ENCODE measurements at places on chromosomes 1 and 21.

DNA sequence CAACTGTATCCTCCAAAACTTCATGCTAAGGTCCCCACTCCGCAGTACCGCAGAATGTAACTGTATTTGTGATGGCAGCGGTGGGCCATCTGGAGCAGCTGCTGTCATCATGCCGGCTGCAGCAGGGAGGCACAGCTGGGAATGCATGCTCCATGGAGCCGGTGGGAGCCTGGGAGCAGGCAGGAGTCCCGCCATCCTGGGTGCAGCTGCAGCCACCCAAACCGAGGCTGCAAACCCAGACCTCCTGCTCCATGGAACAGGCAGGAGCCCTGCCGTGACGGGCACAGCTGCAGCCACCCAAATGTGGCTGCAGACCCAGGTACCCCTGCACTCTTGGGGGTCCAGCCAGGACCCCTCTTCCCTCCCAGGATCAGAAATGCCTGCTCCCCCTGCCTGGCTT lies 80.3 kb downstream of the SCMH1 start:
- no peak for DNase-seq

DNA sequence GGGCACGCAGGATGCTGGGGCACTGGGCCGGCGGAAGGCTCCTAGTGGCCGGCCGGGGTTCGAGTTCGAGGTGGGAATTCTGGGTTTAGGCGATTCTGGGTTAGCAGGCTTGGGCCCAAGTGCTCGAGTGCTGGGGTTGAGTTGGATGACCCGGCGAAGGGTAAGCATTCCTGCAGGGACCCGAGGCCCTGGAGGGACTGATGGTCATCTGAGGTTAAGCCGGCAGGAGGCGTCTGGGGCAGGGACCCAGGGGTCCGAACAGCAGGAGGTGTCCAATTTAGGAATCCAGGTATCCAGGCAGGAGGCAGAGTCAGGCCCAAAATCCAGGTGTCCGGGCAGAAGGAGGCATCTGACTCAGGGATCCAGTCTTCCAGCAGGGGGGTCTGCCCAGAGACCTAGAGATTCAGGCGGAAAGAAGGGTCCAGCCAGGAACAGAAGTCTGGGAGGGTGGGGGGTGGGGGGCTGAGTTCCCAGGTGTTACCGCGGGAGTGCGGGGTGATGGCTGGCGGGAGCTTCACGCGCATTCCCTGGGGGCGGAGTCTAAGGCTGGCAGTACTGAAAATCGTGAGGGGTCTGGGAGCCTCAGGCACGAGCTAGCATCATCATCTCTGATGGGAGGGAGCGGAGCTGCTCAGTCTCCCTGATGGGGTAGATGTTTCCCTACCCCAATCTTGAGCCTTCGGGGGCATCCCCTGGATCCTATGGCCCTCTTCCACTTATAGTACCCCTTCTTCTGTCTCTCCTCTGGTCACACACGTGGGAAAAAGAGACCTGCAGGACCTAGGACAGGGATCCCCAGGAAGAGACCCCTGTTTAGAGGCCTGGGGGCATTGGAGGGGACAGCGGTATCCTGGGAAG lies 585 bp downstream of the GPR3 start:
- no peak for DNase-seq

DNA sequence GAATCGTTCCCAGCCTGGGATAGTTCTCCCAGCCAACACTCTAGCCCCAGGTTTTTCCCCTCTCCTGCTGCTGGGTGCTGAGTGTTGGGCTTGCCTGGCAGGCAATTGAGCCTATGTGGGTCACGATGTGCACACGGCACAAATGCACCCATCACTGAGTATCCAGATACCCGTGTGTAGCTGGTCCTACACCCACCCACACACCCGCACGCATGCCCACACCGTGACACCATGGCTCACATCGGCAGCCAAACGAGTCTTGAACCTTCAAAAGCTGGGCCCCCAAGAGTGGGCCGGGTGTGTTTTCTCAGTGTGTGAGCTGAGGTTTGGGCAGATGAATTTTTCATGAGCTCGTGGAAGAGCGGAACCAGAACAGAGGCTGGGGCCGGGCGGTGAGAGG lies 188.5 kb downstream of the GRIK3 start:
- no peak for DNase-seq

DNA sequence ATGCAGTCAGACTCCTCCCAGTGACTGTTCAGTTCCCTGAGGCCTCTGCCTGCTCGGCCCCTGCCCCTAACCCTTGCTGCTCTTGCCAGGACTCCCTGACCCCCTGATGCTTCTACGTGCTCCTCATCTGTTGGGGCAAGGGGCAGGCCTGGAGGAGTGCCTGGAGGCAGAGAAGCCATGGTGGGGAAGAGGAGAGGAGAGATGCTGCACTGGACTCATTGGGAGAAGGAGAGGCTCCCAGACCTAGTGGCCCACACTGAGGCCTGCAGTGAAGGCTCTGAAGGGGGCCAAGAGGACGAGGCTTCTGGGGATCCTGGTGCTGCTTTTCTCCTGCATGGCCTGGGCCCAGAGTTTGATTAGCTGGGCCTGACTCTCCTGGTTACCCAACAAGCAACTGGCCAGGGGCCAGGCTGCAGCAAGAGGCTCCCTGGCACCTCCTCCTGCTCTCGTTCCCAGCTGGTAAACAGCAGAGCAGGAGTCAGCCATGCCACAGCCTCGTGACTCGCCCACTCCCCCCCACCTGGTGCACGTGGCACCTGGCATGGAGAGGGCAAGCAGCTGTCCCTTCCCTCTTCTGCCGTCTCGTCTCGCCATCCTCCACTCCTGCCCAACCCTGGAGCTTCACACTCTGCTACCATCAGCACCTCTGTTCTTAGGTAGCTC lies 847 bp upstream of the RORC start:
- DNase-seq: no peak

GRCh38 chr1:58290685-58291372 lies 255.7 kb downstream of the OMA1 start:
- DNase-seq: no peak

DNA sequence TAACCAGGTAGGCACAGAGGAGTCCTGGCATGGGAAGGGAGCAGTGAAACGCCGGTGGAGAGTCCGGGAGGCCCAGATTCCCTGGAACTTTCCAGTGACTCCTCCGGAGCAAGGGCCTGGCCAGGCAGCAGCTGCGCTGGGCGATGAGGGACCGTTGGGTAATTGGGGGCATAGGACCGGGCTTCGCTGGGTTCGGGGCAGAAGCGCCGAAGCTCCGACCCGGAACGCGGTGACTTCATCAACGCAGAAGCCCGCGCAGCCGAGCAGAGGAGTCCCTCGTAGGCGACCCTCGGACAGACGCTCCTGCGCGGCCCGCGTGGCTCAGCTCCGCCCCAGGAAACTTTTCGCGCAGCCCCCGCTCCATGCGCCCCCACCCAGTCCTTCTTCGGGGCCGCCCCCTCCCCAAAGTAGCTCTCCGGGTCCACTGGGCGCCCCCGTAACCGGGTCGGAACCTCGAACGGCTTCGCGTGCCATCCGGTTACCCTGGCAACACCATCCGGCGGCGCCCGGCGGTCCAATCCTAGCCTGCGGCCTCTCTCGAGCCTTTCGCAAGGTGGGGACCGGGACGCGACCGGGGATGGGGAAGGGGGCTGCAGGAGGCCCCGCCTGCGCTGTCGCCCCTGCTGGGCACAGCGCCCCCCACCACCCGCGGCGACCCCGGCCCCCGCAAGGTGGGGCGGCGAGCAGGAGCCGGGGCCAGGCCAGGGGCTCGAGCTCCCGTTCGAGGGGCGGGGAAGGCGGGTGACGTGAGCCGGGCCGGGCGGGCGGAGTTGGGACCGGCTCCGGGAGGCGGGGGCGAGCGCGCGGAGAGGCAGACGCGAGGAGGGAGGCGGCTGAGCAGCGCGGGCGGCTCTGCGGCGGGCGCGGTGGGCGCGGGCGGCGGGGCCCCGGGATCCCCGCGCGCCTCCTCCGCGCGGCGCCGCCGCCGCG lies at the start of gene AJAP1:
Gene AJAP1 (plus strand): TSS at position 814 of the 930 bp plus-strand sequence. CDS start 817 bp downstream, outside the sequence.
- no peak for DNase-seq

GRCh38 chr21:42263591-42264131 lies 44.7 kb downstream of the ABCG1 start:
- no peak for DNase-seq

DNA sequence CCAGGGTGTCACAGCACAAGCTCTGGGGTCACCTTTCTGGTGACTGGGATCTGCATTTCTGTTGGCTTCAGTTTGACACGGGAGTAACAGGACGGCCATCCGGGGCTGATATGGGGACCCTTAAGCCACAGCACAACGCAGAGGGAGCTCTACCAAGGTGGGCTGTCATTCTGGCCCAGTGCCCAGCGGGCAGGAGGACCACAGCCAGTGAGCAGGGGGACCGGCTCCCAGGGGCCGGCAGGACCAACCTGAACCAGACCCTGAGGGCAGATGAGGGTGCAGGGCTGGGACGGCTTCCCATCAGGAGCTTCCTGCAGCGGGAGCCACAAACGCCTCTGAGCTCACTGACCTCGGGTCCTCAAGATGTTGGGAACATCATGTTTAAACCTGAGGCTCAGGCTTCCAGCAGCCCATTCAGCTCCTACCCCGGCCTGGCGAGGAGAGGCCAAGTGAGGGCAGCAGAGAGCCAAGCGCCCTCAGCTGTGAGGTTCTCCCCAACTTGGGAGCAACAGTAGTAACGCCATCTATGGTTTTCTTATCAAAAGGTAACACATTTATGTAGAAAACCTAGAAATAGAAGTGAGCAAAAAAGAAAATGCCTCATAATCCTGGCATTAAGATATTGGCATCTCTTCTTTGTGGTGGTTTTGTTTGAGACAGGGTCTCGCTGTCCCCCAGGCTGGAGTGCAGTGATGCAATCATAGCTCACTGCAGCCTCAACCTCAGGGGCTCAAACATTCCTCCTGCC lies 26.8 kb downstream of the TMEM201 start:
- peak; percentile 14 for DNase-seq

GRCh38 chr1:39094685-39095084 lies 68.5 kb downstream of the NDUFS5 start:
- DNase-seq: no peak

DNA sequence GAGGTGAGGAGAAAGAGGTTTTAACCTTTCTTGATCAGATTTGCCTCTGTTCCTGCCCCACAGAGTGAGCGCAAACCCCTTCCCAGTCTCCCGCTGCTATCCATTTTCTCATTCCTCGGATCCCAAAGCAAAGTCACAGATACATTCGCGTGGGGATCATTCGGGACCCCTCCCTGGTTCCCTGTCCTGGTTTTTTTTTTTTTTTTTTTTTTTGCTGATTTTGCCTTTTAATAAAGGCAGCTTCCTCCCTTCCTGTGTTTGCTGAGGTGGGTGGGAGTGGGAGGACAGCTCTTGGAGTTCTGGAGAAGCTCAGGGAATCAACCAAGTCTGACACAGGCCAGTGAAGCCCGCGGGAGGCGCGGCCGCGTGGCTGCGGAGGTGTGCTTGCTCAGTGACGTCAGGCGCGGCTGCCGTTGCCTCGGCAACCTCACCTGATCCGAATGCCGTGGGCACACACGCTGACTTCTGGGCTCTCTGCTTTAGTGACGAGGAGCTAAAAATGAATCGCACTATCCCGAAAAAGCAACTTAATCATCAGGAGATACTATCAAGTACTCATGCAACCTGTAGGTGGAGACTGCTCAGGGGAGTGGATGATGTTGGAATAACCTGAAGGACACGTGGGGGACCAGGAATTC lies 106.4 kb downstream of the TBX19 start:
- peak; percentile 58 for DNase-seq

DNA sequence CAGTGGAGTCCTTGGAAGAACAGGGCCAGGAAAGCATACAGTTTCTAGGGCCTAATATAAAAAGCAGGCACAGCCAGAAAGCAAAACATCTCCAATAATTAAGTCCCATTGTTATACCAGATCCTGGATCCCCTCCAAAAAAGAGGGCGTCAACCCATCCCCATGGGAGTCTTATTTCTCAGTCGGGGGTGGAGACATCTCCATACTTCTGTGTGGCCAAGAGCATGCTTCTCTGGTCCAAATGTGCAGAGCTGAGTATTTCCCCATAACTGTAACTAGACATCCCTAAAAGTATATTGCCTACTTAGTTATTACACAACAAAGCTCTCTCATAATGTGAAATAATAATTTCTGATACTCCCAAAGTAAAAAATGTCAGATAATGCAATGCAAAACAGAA lies 104.2 kb upstream of the SOX13 start:
- no peak for DNase-seq

GRCh38 chr1:58854576-58854975 lies 70.7 kb upstream of the JUN start:
- no peak for DNase-seq

- DNase-seq: no peak
Measured at GRCh38 chr1:234288946-234289345, 84.3 kb upstream of the COA6 start.

DNA sequence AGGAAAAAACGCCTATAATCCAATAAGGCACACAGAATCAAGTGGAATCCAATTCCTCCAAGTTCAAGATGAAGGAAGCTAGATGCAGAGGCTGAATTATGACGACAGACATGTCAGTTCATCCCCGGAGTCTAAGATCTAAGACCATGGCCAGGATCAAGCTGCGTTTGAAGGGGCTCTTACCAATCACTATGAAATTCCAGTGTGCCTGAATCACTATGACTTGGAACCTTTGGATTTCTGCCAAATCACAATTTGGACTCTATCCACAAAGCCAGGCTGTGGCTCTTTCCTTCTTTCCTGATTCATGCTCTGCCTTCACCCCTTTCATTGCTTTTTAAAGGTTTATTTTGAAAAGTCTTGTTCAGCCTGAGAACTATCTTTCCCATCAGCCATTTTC lies 17.1 kb downstream of the OLIG2 start:
- no peak for DNase-seq

- no peak for DNase-seq
Measured at GRCh38 chr1:52234014-52234413, 92.1 kb downstream of the ZFYVE9 start.

DNA sequence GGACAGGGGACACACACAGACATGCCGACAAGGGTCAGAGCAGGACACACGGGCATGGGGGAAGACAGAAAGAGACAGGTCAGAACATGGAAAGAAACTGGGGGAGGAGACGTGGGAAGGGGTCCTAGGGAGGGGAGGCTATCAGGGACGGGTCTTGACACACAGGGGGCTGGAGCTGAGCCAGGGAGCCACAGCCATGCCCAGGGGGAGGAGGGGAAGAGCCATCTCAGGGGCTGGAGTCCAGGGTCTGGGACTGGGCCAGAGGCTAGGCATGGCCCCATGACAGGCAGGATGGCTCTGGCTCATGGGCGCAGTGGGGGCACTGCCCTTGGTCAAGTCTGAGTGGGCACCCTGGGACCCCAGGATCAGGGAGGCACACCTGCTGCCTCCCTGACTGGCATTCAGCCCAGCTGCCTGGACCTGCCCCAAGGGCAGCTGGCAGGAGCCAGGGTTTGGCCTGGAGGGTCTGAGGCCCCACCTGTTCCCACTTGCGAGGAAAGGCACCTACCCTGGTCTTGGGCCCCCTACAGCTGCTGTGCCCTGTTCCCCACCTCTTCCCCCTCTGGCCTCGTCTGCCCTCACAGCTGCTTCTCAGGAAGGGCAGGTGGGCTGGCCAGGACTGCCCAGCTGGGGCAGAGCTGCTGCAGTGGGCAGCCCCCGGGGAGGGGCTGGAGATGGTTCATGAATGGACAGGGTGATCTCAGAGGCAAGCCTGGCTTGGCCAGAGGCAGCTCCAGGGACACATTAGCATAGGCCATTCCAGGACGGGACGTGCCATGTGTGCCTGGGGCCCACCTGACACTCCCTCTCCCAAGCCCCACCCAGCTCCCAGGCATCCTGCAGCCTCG lies 42.9 kb downstream of the HSPG2 start:
- DNase-seq: no peak

Data from stimulated activated CD8-positive, alpha-beta memory T cell treated with anti-CD3 and anti-CD28 coated beads, Interleukin-4, amount 100 ng/mL, for 4 hours (primary cell).